Stimulated activated CD4-positive, alpha-beta T cell treated with anti-CD3 and anti-CD28 coated beads, Interleukin-4, amount 100 ng/mL, for 24 hours (primary cell): ENCODE measurements at places on chromosomes 4 and X.

DNA sequence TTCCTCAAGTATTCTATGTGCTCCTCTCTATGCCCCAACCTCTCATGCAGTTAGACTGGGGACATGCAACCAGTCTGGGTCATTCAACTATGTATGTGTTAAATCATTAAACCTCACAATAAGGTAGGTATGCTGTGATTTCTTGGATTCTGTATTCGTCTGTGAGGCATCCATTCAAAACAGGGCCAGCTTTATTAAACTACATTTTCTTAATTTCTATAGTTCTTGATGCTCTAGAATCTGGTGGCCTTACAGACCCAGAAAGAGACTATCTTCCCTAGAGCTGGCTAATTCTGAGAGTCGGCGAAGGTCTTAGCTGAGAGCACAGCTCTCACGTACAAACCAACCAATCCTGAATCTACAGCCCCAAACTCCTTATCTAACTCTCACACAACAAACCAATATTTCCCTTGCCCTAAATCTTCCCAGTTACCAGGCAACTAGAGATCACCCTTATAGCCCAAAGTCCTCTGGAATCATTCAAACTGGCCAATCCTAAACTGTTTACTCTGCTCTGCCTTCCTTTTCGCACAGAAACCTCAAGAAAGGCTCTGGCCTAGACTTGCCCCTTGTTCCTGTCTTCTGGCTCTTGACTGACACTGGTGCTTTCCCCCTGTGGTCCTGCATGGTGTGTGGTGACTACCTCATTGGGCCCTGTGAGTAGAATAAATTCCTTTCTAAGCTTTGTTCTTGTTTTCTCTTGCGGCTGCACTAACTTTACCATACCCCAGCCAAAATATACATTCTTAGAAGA lies 203.5 kb upstream of the TET2 start:
- no peak for DNase-seq

DNA sequence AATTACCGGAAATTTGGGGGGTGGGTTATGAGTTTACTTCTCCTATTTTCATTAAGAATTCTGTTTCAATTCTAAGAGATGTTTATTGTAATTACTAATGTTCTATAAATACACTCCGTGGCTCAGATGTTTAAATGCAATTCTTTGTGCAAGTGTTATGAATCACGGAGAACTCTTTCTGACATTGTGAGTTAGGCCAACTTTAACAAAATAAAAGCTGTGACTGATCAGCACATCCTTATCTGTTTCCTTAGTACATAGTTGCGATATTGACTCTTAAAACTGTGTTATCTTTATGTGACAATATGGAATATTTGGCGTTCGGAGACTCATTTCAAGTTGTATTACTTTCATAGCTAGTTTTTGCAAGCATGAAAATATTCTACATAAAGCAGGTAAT lies 902 bp downstream of the KLHL4 start:
- no peak for DNase-seq

- DNase-seq, result no peak
Measured at GRCh38 chr4:40506492-40506891, 123.2 kb downstream of the RBM47 start.

DNA sequence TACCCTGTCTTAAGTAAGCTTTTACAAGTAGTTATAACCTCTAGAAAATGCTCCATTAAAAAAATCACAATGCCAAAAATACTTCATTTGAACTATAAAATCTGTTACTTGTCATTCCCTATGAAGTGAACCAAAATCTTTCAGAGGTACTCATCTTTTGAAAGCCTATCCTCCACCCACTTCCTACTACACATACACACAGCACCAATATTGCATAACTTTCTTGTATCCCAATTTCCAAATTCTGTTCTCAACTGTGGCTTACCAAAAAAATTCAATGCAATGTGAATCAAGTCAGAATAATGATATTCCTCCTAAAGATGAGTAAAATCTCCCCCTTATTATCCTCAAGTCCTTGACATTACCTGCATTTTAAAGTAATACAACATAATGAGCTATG lies 15.9 kb downstream of the DHX15 start:
- DNase-seq, result no peak
